ENCODE measurements at places on chromosomes 12 and 14.

GRCh38 chr12:116094475-116094874 is 183.0 kb downstream of the MED13L start:
- no peak for DNase-seq

DNA sequence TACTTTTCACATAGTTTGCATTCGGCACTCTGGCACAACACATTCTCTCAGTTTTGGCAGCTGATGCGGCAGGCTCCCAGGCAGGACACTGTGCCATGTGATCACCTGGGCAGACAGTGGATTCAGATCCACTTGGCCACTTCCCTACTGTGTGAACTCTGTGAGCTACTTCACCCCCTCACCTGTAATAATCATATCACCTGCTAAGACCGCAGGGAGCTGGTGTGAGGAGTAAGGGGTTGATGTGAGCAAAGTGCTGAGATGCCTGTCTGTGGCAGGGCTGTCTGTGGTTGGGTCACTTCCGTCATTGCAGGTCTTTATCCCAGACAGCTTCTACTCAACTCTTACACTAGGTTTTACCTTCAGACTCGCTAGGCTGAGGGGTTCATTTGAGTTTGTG is 50.4 kb upstream of the AMN start:
- DNase-seq, result no peak

- no peak for DNase-seq
These were observed 22.6 kb downstream of the GPHB5 start for GRCh38 chr14:63296060-63296563.

DNA sequence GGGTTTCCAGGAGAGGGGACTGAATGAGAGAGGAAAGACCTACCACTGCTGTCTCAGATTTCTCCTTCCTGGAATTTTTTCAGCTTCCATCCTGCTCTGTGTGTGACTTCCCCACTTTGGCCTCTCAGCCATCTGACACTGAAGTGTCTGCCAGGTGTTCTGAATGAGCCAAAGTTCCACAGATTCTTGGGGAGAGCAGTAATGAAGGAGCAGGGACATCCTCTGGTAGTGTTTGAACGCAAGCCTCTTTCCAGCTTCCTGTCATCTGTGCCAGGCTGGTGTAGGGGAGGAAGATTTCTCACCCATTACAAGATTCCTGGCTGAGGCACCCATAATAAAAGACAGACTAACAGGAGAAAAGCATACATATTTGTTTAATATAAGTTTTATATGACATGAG is 141.7 kb upstream of the NRXN3 start:
- no peak for DNase-seq

DNA sequence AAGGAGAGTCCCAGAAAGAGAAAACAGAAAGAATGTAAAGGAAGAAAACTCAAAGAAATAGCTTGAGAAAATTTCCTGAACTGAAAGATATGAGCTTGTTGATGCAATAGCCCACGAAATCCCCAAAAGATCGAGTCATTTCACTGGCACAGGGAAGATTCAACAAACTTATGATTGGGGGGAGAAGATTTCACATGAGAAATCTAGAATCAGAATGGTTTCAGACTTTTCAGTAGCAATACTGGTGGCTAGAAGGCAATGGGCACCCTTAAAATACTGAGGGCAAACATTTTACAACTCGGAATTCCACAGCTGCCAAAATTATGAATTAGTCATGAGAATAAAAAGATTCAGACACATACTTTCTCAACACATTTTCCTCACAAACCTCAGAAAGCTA is 8.9 kb upstream of the KRT7 start:
- DNase-seq, result no peak

DNA sequence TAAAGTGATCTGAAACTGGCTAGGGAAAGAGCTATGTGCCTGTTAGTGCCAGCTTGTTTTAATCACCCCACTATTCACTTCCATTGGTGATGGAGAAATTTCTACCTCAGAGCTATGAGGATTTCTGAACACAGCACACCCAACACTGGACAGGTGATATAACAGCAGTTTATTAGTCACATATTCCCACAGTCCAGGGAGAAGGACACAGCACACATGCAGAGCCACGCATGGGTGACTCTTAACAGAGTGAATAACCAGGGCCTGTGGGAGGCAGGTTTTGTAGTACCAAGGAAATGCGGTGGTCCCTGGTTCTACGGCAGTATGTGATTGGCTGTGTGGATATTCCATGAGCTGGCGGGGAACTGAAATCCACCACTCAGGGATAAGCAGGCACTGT is 455.1 kb downstream of the BTG1 start:
- no peak for DNase-seq

DNA sequence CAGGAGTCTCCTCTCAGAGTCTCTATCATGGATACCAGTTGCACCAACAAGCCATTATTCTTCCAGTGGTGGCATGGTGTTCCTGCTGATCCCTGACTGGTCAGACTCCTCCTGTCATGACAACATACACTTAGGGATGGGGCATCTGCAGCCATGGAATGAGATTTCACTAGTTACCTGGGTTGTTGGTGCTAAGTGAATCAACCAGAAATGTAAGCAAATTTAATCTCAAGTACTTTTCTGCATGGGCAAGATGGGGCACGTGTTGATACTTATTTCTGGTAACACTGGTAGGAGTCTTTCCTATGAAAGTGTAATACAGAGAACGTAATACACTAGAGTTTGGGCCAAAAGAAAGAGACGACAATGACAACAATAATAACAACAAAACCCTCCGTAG is 211.5 kb upstream of the FOXN3 start:
- DNase-seq, result no peak

Measured in stimulated activated CD4-positive, alpha-beta T cell treated with anti-CD3 and anti-CD28 coated beads, Interleukin-2, amount 100 ng/mL, for 24 hours (primary cell).